ENCODE measurements at places on chromosomes 1 and 21.
A peak's percentile ranks its signal among the peaks of the same experiment; 100 is the strongest.

DNA sequence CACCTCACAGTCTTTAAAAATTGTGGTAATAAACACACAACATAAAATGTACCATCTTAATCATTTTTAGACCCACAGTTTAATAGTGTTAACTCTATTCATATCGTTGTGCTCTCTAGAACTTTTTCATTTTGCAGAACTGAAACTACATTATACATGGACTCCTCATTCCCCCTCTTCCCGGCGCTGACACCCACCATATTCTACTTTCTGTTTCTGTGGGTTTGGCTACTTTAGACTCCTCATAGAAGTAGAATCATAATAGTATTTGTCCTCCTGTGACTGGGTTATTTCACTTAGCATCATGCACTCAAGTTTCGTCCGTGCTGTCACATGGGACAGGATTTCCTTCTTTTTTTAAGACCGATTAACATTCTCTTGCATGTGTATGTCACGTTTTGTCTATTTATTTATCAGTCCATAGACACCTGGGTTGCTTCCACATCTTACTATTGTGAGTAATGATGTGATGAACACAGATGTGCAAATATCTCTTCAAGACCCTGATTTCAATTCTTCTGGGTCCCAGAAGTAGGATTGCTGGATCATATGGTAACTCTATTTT, 62.9 kb upstream of the TMPRSS2 start:
- DNase-seq, result no peak

DNA sequence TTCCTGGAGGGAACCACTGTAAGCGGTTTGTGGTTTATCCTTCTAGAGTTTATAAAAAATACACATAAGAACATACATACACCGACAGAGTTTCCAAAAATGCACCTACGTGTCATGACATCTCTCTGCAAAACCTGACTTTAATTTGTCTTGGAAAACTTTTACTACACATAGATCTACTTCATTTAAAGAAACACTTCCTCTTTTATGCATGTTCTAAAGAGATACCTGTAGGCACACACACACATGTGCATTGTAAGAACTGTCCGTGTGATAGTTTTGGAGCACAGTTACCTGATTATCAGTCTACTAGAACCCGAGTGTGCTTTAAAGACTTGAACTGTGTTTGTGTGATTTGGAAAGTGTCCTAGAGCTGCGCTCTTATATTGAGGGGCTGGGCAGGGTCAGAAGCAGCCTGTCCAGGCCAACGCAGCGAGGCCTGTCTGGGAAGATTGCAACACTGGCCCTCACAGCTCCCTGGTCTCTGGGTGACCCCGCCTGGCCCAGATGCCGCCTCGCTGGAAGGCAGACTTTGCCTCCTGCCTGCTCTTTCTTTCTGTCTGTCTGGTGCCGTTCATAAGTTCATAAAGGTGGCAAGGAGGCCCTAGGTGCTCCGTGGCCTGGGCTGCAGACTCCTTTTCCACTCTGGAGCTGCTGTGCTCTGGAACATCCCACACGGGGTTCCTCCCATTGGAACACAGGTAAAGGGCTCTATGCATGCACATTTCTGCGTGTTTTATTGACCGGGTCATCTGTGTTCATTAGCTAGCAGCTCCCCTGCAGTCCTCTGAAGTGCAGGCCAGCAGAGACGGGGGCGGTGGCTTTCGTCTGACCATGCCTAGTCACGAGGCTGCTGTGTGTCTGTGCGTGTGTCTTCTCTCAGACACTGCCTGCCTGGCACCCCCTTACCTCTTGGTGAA, 46.3 kb downstream of the AGPAT3 start:
- no peak for DNase-seq

DNA sequence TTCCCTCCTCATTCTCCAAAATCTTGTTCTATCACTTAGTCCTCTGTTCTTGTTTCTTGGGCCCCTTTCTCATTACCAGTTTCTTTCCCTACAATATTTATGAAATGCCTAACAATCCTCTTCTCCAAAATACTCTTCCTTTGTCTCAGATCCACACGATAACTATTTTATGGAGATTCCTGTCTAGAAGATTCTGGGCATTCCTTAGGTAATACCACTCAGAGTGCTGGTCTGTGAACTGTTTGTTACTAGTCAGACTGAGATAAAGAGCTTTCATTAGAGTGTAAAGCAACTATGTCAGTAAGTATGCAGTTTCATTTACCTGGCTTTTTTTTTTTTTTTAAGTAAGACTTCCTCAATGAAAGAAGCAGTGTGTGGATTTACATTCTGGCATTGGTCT, 18.1 kb upstream of the RCOR3 start:
- no peak for DNase-seq

- DNase-seq, result peak; percentile 80
These were observed 74.6 kb downstream of the DMRTA2 start for GRCh38 chr1:50348449-50349241.

- no peak for DNase-seq
These were observed 142.9 kb downstream of the ROR1 start for GRCh38 chr1:63916485-63917360.

GRCh38 chr1:29279406-29279805, 43.1 kb downstream of the PTPRU start:
- no peak for DNase-seq

- no peak for DNase-seq
These were observed 20.7 kb upstream of the RAP1GAP start for GRCh38 chr1:21689661-21690372.

- DNase-seq, result no peak
These were observed 143.1 kb downstream of the PHTF1 start for GRCh38 chr1:113616156-113616555.

GRCh38 chr1:31626223-31627207, 9.0 kb downstream of the HCRTR1 start:
- no peak for DNase-seq

DNA sequence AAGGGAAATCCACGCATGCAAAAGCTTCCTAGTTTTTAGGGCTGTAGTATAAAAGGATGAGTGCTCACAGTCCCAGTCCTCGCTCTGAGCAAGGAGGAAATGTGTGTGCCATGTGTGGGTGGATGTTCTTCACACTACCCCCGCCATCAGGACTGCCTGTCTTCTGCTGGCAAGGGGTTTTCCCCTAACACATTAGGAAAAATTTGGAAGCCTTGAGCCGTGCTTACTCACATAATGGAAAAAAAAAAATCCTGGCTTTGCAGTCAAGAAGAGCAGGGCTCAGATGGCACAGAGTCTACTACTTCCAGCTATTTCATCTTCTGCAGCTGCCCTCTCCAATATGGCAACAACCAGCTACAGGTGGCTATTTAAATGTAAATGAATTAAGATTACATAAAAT, 363.1 kb downstream of the PLPP3 start:
- no peak for DNase-seq

DNA sequence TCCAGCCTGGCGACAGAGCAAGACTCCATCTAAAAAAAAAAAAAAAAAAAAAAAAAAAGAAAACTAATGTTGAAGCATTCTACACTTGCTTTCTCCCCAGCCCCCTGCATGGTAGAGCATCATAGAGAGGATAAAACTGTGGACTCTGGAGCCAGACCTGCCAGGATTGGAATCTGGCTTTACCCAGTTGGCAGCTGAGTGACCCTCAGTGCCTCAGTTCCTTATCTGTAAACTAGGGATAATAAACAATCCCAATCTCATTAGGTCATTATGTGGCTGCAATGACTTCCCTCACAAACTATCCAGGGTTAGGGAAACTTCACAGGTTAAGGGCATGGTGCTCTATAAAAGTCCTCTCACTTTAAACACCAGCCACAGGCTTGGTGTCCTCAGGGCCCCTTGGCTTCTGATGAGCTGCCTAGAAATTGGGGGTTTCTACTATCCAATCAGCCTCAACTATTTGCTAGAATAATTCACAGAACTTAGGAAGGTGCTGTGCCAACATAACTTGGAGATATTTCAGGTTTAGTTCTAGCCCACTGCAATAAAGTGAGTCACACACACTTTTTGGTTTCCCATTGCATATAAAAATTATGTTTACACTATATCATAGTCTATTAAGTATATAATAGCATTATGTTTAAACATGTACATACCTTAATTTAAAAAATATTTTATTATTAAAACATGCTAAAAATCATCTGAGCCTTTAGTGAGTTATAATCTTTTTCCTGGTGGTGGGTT, 180.5 kb upstream of the B3GALT2 start:
- DNase-seq, result no peak

DNA sequence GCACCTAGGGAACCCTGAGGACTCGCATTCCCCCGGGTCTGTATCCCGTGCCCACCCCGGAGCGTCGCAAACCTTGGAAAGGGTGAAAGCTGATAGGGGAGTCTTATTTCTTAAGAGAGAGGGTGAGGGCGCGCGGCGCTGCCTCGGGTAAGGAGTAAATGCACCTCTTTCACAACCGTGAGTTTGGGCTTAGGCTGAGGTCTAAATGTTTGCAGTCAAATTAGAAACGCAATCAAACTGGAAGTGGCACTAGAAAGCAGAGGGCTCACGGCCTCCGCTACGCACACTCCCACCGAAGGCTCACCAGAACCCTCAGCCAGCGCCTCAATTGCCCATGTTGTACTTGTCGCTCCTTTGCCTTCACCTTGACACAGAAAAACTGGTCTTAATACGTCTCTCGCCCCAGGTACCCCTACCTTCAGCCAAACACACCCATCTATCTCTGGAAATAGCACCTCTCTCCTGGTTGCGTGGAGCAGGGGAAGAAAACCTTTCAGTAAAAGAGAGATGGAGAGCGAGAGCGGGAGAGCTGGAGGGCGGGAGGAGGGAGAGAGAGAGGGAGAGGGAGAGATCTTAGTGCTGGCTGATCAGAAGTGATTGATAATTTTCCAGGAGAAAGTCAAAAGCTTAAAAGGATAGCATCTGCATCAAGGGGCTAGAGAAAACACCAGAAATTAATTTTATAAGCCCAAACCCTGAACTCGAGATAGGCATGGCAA, 1.7 kb upstream of the HLX start:
- no peak for DNase-seq

- peak; percentile 40 for DNase-seq
These were observed 117.6 kb downstream of the PTPRC start for GRCh38 chr1:198756470-198756869.

- DNase-seq, result no peak
These were observed 41.1 kb upstream of the CSF3R start for GRCh38 chr1:36523850-36524249.

DNA sequence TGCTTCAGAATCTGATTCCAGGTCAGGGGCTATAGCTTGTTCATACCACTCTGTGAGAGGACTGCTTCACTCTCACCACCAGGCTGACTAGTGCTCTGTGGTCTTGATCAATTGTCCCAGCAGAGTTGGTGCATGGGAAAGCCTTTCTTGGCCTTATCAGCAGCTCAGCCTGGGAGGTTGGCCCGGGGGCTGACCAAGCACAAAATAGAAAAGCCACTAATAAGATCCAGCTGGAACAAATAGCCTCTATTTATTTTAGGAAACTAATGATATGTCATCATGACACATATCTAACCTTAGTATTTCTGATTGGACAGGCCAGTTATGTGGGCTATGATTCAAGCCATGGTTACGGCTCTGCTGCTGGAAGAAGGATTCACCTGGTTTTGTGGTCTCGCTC, 134.2 kb downstream of the GDAP2 start:
- peak; percentile 90 for DNase-seq

DNA sequence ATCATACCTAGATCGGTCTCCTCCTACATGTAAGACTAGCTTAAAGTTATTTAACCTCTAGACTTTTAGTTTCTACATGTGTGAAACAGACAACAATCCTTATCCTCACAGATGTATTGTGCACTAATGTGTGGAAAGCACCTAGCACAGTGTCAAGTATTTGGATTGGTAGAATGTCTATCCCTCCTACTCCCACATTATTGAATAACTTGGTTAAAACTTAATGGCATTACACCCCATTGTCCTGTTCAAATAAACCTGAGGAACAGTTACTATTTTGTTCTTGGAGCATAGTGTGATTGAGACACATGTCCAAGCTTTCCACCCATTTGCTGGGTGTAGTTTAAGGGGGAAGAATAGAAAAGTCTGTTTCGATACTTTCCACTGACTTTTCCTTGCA, 208.8 kb upstream of the JUN start:
- DNase-seq, result no peak

- peak; percentile 46 for DNase-seq
These were observed 9.0 kb downstream of the CFH start for GRCh38 chr1:196660852-196661251.

DNA sequence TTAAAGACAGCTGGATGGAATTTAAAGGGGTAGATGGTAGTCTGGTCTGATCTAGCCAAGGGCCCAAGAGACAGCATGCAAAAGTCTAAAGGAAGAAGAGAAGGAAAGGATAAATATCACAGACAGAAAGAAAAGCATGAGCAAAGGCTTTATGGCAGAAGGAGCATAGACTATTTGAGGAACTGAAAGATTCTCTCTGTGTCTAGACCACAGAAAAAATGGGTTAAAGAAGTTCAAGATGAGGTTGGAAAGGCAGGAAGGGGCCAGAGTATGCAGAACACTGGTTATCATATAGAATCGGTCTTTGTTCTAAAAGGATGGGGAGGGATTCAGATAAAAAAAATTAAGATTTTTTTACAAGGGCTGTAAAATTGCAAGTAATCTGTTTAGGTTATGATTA, 136.8 kb upstream of the SGIP1 start:
- DNase-seq, result no peak

- no peak for DNase-seq
These were observed 51.8 kb upstream of the H6PD start for GRCh38 chr1:9182784-9183257.

GRCh38 chr21:16522548-16522947, 792.8 kb downstream of the USP25 start:
- DNase-seq, result peak; percentile 72

- no peak for DNase-seq
These were observed 2.1 kb downstream of the C1orf21 start for GRCh38 chr1:184388971-184389370.

GRCh38 chr21:39714331-39714730, 30.7 kb upstream of the IGSF5 start:
- DNase-seq, result no peak

- DNase-seq, result no peak
These were observed 57.0 kb upstream of the RGS7 start for GRCh38 chr1:241413974-241414373.

- peak; percentile 38 for DNase-seq
These were observed 615 bp downstream of the GPR161 start for GRCh38 chr1:168135921-168136708.

DNA sequence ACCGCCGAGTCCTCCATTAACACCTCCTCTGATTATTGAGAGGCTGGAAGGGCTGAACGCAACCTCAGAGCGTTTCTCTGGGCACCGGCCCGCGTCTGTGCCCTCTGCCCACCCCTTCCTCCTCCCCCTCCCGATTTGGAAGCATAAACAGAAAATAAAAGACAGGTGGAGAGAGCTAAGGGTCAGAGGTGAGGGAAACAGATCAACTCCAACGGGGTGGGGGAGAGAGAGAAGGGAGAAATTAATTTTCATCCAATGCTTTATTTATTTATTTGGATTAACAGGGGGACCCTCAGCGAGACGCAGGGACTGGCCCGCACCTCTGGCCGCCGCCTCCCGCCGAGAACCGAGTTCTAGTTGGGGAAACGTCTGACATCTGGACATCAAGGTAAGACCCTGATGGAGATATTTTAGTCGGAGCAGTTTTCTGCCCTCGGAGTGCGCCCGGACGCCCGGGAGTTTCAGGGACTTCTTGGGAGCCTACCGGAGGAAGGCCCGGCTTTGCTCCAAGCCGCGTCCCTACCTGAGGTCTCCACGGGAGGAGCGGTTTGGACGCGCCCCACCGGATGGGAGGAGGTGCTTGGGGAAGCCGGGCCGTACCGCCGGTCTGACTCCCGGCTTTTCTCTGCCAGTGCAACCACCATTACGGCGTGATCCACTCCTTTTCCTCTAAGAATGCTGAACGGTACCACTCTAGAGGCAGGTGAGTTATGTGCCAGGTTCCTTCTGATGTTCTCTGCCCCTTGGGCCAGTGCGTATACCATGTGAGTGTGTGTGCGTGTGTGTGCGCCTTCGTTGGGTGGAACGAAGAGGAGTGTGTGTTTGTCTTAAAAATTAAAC, 5.1 kb upstream of the LHX9 start:
- no peak for DNase-seq

All from epithelial cell of esophagus (primary cell).